ENCODE measurements at places on chromosomes 12 and 14.
A peak's percentile ranks its signal among the peaks of the same experiment; 100 is the strongest.

GRCh38 chr12:71840231-71840847 lies 780 bp downstream of the TBC1D15 start:
- no peak for DNase-seq

DNA sequence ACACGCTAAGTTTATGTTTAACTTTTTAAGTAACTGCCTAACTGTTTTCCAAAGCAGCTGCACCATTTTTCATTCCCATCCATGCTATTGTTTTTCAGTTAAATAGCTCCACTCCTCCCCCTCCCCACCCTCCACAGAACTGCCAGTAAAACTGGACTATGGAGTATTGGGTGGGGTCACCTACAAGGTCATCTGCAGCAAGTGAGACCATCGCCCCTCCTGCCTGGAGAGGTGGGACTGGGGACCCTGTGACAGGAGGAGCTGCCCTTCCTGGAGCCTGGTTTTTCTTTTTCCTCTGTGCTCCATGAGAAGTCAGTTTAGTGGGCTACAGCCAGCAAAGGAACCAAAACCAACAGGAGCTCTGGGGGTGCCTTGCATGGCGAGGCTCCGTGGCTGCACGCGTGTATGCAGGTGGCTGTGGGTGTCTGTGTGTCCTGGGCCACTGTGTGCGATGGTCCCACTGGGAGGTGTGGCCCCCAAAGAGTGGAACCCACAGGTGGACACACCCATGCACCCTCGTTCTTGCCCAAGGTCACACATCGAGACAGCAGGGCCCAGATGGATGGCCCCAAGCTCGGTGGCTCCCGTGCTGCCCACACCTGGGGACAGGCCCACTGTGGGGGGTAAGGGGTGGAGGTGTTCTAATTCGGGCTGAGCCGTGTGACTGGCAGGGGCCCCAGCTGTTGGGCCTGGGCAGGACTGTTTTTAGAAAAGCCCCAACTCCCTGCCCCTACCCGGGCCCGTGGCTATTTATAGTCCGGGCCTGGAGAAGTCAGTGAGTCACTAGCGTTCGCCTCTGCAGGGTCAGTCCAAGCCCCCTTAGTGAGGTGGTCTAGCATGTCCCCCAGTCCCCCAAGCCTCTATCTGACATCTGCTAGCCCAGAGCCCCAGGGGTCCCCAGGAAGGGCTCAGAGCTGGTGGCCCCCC lies 2.3 kb upstream of the ADSS1 start:
- no peak for DNase-seq

GRCh38 chr12:68451261-68452077 lies 119.3 kb upstream of the MDM1 start:
- peak; percentile 32 for DNase-seq

DNA sequence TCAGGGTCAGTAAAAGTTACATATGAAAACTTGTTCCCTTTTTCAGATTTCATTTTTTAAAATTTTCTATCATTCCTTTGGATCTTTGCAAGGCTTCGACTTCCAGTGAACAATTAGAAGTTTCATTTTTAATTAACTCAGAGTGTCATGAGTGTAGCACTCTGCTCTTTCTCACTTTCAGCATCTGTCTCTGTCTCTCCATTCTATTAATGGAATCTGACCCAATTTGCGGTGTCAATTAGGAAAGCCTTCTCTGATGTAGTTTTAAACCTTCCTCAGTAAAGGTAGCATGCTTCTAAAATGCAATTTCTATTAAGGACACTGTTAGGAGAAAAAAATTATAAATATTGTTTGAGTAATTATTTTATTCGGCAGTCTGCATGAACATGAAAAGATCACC lies 68.3 kb downstream of the SLC38A1 start:
- DNase-seq, result no peak

DNA sequence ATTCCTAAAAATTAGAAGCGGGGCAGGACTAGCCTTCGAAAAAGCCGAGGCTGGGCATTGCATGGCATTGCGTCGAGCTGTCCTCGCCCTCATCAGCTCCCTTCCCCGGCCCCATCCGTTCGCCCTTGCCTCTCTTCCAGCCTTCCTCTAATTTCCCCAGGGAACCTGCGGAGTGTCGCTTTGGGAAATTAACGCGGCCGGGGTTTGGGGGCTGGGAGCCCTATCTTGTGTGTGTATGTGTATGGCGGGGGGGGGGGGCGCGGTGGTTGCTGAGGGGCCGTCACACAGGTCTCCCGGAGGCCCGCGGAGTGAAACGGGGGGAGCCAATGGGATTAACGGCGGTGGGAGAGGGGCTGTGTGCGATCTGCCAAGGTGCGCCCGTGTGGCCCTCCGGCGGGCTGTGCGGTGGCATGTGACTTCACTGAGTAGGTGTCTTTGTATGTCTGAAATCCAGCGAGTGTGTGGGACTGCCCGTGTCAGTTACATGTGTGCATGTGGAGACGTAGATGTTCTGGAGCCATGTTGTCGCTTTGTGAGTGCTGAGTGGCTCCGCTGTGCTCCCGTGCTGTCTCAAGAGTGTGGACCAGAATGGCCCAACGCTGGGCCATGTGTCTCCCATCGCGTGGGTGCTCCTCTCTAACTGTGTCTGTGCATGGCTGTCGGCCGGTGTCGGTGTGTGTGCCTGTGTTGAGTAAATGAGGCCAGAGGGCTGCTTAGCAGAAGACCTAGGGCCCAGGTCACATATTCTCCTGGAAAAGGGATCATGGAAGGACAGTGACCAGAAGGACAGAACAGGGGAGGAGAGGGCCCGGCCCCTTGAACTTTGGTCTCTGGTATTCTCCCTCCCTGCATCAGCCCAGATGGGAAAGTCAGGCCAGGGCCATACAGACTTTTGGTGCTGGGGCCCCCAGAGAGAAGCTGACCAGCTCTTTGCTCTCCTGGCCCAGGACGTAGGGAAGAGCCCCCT lies 1.5 kb downstream of the PTMS start:
- no peak for DNase-seq

GRCh38 chr14:92551044-92551841 lies 37.7 kb downstream of the RIN3 start:
- DNase-seq, result peak; percentile 18

DNA sequence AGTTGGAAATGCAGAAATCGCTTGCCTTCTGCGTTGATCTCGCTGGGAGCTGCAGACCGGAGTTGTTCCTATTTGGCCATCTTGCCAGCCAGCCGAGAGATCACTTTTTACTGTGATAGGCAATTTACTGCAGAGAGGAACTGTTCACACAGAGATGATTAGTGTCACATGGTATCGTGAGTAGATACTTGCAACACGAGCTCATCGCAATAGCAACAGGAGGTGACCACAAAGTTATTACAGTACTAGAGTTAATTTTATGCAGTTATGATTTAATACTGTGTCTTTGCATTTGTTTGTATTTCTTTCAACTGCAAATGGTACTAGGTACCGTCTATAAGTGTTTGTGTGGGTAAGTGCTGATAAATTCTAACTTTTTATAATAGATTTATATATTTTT lies 27.8 kb downstream of the NOPCHAP1 start:
- DNase-seq, result no peak
